ENCODE measurements at places on chromosomes 6 and 20.

- DNase-seq: no peak
Measured at GRCh38 chr6:28867086-28867409, 56.7 kb downstream of the TRIM27 start.

DNA sequence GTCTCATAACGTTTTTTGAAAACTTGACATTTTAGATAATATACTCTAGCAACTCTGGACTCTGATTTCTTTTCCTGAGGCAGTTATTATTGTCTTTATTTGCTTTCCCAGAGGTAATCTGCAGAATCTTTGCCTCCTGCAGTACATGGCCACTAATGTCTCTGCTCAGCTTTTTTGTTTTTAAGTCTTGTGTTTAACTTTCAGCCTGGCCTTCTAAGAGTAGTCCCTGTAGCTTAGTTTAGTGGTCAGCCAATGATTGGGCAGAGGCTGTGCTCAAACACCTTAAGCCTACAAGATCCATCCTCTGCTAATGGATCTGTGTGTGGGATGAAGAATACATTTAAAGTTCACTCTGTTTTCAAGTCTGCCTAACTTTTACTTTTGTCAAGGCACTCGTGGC lies 97.1 kb upstream of the SLC22A16 start:
- no peak for DNase-seq

GRCh38 chr6:13470238-13471140 lies 16.9 kb downstream of the GFOD1 start:
- no peak for DNase-seq

DNA sequence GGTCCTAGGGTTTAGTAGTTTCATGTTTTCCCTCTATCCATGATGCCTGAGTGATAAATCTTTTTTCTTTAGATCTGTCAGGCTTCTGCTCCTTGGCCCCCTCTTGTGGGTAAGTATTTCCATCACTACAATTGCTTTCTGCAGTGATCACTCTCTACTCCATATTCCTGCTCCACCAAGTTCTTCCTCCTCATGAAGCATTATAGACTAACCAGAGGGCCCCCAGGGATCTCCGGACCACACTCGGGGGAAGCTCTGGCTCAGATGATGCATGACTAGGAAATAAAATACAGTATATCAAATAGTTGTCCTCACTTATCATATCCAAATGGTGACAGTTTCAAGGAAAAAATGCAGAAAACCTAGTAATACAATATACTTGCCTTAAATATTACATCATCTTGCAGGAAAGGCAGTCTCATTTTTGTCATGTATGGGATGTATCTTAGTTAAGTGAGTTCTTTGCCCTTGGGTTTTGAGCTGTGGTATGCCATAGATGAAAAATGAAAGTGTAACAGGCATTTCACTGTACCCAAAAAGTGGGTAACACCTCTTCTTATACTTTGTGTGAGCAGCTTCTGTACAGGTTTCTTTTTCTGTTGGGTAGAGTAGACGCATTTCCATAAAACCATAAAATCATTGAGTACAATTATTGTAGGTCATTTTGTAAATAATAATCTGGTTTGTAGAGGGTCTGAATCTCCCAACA lies 200.9 kb upstream of the EYA4 start:
- DNase-seq: no peak

DNA sequence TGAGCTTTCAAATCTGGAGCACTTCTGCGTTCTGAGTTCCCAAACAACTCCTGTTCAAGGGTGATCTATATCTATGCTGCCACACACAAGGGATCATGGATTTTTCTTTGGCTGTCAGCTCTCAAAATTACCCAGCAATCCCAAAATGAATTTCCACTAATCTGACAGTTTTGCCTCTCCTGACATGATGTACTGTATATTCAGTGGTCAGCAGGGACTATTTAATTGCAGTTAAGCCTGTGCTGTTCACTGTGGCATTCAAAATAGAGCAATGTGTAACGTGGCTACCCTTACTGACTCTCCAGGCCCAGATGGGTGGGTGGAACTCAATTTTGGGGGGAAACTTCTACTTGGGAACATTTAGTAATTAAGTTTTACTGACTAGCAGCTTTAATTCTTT lies 283.8 kb upstream of the TSHZ2 start:
- no peak for DNase-seq

GRCh38 chr6:34992376-34992775 lies 103.3 kb downstream of the ANKS1A start:
- no peak for DNase-seq

GRCh38 chr20:43938932-43939761 lies 24.5 kb downstream of the TOX2 start:
- no peak for DNase-seq

- no peak for DNase-seq
Measured at GRCh38 chr20:19786311-19786710, 28.3 kb downstream of the RIN2 start.

DNA sequence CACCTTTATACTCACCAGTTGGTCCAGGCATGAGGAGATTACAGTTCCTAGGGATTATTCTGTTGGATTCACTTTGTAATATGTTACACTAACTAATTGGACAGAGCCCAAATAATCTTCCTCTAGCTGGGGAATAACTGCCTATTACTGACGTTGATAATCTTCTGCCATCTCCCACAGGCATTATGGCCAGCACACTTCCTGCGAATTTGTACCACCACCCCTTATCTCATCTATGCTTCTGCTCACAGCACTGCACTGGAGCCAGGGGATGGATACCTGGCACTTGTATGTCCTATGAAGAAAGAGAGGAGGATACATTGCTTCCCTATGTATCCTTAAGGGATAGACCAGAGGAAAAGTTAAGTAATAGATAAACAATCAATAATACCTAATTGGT lies 494.8 kb upstream of the MAN1A1 start:
- DNase-seq: no peak

- DNase-seq: no peak
Measured at GRCh38 chr6:1913577-1913976, 303.9 kb downstream of the FOXC1 start.

DNA sequence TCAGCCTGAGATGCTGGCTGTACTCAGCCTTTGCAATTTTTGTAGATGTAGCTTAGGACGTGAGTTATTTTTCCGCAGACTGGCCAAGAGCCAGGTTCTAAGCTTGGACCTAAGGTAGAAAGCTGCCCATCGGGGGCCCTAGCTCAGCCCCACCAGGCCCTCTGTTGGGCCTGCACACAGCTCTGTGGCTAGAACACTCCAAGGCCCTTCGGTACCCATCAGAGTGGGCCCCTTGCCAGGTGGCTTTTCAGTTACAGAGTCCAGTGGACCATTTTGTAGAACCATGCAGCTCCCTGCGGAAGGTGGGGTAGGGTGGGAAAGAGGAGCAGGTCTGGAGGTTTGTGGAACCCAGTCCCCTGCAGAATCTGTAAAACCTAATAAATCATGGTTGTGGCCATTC lies 22.6 kb downstream of the UCKL1 start:
- DNase-seq: no peak

DNA sequence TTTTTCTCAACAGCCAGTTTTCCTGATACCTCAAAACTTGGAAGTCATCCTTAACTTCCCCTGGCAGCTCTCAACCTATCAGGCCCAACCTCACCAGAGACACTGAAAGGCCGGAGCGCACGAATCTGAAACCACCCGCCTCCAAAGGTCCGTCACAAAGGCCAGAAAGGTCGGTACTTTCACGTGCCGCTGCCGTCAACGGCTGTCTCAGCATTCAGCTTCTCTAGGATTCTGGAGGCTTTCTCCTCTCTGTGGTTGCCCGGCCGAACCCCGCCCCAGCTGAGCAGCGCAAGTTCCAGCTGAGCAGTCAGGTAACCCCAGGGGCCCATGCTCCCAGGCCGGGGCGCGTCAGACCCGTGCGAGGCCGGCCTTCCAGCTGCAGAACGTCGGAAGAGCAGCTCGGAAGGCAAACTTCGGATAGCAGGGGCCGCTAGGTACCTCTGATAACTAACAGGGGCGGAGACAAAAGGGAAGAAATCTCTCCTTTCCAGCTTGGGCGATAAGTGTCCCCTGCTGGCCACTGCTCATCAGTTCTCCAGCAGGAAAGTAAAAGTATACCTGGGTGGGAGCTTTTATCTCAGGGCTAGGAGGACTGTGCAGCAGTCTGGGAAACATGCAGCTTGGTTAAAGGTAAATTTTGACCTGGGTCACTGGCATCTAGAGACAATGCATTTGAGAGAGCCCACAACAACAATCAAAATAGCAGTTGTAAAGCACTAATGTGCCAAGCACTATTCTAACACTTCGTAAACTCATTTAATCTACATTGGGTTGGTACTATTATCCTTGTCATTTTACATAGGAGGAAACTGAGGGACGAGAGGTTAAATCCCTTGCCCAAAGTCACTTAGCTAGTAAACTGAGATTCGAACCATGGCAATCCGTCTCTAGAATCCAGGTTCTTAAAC lies 16.1 kb downstream of the ZSCAN12 start:
- peak; percentile 20 for DNase-seq

DNA sequence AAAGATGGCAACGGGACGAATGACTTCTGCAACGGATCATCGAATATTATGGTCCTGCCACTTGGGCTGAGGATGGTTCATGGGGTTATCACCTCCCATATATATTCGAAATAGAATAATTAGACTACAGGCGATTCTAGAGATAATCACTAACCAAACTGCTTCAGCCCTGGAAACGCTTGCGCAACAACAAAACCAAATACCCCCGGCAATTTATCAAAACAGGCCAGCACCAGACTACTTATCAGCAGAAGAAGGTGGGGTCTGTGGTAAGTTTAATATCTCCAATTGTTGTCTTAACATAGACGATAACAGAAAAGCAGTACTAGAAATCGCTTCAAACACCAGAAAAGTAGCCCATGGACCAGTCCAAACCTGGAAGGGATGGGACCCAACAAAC lies 31.0 kb upstream of the ULBP3 start:
- DNase-seq: no peak

DNA sequence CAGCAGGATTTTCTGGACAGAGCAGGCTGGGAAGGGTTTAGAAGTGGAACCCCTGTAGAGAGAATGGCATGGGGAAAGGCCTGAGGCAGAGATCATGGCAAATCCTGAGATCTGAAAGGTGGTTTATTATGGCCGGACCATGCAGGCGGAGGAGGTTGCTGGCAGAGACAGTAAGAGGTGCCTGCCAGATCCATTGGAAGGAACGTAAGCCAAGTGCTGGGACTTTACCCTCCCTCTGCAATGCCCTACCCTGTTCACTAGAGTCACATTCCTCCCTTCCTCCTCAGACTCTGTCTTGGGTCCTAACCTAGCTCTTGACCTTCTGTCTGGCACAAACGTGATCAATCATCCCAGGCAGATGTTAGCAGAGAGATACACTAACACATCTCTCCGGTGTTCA lies 66.4 kb upstream of the SLC22A23 start:
- no peak for DNase-seq

DNA sequence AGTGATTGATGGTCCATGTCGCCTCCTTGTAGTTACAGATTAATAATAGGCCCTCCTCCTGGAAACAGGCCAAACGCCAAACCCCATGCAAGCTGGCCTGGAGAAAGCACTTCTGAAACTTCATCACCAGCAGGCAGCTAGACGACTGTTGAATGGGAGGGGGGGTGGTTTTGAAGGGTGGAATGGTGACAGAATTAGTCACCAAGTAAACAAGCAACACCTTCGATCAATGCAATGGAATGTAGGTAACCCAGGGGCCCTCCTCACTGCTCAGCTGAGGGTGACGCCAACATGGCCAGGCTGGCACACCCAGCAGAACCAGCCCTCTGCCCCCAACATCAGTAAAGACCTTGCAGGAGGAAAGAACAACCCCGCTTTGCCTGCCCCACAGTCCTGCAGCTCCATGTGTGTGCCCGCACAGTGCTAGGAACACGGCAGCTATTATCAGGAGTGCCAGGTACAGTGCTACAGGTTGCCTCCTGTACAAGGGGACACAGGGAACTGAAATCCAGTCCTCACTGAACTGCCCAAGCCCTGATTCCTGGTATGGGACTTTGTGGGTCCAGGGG lies 2.7 kb downstream of the BCAS1 start:
- no peak for DNase-seq

DNA sequence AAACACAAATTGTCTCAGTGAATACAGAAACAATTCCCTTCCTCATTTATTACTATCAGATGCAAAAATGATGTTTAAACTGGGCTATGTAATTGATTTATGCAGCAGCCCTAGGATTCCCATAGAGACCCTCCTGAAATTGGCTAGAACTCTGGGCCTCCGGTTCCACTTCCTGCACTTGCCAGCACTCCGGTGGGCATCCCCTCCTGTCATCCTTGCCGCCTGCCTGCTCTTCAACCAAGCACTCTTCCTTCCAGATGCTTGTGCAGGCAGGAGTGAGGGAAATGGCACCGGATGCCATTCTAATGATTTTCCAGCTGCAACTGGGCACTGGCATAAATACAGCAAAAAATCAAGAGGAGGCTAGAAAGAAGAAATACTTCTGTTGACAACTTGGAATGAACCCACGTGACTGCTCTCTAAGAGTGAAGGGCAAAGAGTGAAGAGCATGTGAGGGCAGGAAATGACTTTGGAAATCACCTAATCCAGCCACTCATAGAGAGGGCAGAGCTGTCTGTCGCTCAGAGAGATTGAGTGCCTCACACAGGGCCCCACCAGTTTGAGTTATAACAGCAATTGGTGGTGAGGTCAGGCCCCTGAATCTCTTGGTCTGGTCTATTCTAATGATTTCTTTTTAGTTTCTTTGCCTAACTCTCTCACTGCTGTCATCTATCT lies 3.7 kb upstream of the NEDD9 start:
- DNase-seq: no peak

DNA sequence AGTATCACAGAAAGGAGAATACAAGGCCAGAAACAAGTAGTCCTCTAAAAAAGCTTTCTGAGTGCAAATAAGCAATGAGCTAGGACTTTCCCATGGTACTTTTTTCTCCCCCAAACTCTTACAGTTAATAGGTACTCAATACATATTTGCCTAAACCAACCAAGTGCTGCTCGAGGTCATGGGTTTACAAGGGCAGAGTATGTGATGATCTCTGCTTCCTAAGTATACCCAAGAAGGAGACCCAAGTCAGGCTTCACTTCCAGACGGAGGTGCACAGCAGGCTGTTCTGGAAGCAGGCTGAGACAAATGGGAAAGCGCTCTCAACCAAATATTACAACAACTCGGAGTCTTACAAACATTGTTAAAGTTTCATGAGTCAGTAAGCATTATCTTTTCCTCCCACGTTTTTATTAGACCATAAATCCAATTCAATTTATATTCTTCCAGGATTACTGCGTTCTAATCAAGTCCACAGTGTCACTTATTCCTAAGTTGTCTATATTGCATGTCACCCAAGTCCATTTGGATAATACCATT lies 8.1 kb downstream of the FYN start:
- DNase-seq: no peak

GRCh38 chr20:19631410-19631809 lies 126.6 kb upstream of the RIN2 start:
- DNase-seq: no peak

DNA sequence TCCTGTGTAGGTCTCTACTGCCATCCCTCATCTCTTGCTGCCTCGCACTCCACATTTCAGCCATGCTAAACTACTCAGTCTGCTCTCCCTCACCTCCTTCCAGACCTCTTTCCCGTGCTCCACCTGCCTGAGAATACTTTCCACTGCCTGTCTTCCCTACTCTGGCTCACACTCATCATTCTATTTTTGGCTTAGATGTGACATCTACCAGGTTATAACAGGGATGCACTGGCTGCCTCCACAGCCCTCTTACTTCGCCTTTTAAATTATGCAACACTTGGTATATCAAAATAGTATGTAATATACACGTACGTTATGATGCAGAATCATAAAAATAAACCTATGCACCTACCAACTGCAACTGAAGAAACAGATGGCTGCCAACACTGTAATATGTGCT lies 222.8 kb upstream of the DTNBP1 start:
- DNase-seq: no peak

- DNase-seq: no peak
Measured at GRCh38 chr6:107230024-107230423, 114.7 kb upstream of the BEND3 start.

- DNase-seq: no peak
Measured at GRCh38 chr6:169619650-169620049, 82.2 kb downstream of the WDR27 start.

GRCh38 chr6:133890711-133891148 lies 1.8 kb downstream of the TCF21 start:
- DNase-seq: no peak

Measured in activated CD4-positive, CD25-positive, alpha-beta regulatory T cell (primary cell).